Suppressor macrophage treated with lipopolysaccharide for 4 hours (primary cell): ENCODE measurements at places on chromosomes 5 and 9.

DNA sequence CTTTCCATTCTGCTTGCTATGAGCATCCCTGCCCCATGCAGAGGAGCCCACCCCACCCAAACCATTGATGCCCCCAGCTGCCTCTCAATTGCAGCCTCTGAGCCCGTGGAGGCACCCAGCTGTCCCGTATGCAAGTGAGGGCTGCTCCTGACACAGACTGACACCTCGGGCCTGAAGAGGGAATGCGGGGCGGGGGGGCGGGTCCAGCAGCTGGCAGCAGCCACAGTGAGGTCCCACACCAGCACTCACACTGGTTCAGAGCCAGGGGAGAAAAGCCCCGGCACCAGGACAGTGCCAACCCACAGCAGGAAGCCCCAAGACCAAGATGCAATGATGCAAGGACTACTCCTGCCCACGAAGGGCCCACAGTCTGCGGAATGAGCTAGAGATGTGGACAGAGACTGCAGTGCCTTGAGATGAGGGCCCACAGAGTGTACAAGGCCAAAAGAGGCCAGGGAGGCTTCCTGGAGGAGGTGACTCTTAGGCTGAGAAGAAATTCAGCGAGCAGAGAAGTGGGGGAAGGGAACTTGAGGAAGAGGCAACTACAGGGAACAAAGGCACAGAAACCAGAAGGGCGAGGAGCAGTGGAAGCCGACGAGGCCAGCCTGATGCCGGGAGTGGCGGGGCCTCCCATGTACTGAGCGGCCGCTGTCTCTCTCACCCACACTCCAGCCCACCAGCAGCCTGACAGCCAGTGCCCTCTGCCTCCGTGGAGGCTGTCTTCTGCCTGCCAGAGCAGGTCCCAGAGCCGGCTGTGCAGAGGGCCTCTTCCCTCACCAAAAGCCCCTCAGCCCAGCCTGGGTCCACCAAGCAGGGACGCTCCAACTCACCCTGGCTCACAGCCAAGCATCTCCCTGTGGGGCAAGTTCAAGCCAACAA is 9.2 kb downstream of the EEIG1 start:
- peak; percentile 39 for DNase-seq

DNA sequence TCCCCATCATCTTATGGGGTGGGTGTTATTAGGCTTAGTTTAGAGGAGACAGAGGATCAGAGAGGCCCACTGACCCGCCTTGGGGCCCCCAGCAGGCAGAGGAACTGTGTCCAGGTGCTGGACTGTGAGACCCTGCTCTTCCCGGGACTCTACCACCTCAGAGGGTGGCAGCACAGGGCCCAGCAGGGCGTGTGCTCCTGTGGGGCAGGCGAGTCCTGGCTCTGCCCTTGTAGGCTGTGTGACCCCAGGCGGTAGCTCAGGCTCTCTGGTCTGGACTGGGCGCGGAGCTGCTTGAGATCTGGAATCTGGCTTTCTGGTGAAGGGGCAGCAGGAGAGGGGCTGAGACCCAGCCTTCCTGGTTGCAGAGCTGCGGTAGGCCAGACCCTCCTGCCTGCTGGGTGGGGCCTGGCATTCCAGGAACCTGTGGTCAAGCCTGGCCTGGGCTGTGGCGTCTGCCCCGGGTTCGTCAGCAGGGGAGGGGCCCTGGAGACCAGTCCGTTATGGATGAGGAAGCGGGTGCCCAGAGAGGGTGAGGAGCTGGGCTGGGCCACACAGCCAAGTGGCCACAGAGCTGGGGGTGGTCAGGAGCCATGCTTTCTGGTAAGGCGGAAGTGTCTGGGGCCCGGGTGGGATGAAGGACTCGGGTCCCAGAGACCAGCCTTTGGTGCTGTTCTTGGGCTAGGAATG is 46.5 kb downstream of the RXRA start:
- peak; percentile 92 for DNase-seq

DNA sequence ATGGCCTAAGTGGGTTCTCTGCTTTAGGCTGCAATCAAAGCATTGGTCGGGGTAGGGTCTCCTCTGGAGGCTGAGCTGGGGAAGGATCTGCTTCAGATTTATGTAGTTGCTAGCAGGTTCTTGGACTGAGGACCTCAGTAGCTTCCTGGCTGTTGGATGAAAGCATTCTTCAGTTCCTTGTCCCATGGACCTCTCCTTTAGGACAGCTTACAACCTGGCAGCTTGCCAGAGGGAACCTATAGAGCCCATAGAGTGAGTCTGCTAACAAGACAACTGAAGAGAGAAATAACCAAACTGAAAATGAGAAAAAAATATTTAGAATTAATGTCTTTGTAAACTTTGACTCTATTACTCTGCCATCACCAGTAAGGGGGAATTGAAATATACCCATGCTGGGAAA is 12.4 kb downstream of the MRPS30 start:
- DNase-seq: no peak

DNA sequence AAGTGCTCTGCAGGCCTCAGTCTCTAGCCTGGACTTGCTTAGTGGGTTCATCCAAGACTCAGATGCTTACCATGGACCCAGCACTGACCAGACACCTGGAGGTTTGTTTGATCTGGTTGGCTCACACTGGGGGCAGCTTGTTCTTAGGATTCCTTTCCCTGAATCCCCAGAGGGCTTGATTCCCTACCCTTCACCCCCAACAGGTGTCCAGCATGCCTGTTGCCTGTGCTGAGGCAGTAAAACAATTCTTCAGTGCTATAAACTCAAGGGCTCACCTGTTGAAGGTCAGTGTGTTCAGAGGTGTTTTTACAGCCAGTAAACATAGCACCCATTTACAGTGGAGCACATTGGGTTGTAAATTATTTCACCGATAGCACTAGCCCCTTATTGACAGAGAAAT is 123.8 kb upstream of the KLF4 start:
- no peak for DNase-seq

DNA sequence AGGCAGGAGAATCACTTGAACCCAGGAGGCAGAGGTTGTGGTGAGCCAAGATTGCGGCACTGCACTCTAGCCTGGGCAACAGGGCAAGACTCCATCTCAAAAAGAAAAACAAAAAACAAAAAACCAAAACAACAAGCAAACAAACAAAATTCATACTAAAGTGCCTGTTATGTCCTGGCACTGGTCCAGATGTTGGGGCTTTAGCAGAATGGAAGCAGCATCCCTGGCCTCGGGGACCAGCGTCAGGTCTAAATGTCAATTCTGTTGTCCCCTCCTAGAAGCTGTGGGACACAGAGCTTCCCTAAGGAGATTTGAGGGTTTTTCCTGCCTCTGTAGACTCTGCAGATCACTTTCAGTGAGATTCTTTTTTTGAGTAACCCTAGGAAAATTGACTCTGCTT is 26.2 kb downstream of the PPARGC1B start:
- no peak for DNase-seq
